ENCODE measurements at places on chromosomes 6 and 20.

DNA sequence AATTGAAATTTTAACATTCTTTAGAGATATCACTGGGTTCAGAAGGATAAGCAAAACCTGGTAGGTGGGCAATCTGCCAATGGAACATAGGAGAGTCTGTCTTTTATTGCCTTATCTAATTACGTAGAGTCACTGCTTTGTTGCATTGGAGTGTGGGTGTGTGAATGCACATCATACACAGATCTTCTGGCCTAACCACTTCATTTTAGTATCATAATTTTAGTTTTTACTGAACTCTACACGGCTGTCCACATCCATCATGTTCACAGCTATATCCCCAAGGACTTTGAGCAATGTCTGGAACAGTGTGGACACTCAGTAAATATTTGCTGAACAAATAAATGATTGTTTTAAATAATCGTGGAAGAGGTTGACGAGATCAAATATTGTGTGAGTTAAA is 104.6 kb upstream of the AKIRIN2 start:
- no peak for DNase-seq

- DNase-seq = no peak
Measured at GRCh38 chr6:136160250-136160649, 89.9 kb downstream of the MTFR2 start.

GRCh38 chr6:84453499-84453898 is 226.1 kb upstream of the CEP162 start:
- no peak for DNase-seq

- no peak for DNase-seq
Measured at GRCh38 chr6:38933426-38933825, 115.2 kb upstream of the GLP1R start.

- no peak for DNase-seq
Measured at GRCh38 chr20:54510541-54511129, 35.2 kb downstream of the DOK5 start.

DNA sequence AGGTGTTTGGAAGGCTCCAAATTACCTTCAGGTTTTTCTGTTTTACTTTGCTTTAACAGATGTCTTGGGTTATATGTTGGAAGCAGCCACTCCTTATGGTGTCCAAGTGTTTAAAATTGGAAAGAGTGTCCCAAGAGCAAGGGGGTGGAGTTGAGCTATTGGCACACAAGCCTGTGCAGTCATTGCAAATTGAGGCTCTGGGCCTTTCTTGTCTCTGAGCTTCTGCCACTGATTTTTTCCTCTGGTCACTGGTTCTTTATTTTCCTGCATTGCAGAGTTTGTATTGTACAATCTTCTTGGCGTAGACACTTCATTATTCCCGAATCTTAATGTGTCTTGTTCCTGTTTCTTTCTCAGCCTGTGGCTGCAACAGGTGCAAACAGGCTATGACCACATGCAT is 598.8 kb downstream of the RNF144B start:
- DNase-seq = no peak

Measured in glutamatergic neuron (in vitro differentiated cells).